ENCODE measurements at places on chromosomes 7 and 10.

DNA sequence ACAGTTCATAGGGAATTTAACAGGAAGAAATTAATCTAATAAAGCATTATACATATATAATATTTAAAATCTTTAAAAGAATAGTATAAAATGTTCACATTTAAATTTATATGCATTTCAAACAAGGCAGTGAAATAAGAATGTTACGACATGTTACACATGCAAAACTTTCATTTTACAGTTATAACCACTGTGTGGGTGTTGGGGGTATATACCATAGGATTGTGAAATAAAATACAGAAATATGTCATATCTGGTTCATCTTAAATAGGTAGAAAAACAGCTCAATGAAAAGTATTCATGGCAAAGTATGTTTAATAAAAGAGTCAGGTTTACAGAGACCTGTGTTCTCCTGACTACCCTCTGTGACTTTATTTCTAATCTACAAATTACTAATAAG is 45.6 kb downstream of the CHCHD3 start:
- DNase-seq, result no peak

- DNase-seq, result no peak
Observed at GRCh38 chr10:28381466-28381865, 78.6 kb upstream of the MPP7 start.

GRCh38 chr7:29253225-29253624 is 58.6 kb downstream of the CHN2 start:
- no peak for DNase-seq

DNA sequence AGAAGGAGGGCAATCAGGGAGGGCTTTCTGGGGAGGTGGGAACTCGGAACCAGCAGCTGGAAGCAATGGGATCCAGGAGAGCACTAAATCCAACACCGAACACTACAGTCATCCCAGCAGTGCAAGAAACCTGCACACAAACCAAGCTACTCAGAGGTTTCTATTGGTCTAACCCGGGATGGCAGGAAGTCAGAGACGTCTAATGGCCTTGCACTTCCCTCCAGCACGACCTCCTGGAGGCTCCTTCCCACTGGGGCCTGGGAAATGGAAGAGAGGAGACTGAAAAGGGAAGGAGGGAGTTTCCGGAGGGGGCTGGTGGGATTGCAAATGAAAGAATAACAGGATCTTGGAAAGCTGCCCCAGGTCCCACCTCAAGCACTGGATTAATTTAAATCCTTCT is 56.3 kb downstream of the TEX36 start:
- DNase-seq, result no peak

DNA sequence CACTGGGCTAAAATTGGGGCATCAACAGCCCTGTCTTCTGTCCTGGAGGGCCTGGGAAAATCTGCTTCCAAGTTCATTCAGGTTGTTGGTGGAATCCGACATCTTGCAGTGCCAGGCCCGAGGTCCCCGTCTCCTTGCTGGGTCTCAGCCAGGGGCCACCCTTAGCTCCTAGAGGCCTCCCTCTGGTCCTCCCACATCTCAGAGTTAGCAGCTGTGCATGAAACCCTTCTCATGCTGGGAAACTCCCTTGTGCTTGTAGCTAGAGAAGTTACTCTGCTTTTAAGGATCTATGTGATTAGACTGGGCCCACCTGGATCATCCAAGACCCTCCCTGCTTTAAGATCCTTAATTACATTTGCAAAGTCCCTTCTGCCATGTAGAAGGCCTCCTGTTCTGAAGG is 15.3 kb downstream of the HIP1 start:
- DNase-seq, result no peak

DNA sequence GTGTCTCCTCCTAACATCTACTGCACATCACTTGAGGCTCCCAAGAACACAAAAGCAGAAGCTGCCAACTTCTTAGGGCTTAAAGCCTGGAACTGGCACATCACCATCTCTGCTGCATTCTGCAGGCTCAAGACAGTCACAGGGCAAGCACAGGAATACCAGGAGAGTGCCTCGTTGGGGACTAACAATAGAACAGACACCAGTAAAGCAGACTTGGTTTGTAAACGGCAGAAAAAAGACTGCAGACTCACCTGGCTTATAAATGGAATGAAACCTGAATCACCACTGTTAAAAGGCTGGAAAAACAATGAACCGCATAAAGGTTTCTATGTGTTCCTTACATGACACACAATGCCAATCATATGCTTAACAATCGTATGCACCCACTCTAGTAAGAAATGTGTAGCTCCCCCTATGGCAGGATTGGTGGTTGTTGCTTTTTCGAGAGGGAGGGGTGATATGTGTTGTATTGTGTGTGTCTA is 12.8 kb downstream of the RHEB start:
- DNase-seq, result no peak

DNA sequence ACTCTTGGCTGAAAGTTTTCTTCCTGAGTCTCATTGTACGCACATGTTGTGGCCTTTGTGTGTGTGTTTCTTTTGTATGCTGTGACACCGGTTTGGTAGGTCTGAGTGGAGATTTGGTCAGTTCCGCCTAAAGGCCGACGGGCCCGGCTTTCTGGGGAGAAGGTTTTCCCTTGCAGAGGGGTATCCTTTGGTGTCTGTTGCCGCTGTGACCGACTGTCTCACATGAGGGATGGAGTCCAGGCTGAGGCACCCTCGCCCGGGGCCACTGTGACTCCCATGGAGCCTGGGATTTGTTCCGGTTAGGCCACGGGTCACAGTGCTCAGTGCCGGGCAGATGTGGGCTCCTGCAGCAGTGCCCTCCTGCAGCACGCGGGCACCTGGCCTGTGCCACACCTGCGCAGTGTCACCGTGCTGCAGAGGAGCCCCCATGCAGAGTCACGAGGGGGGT is 19.4 kb downstream of the INPP5A start:
- no peak for DNase-seq

- no peak for DNase-seq
Observed at GRCh38 chr7:85070967-85071628, 115.8 kb downstream of the SEMA3D start.

- no peak for DNase-seq
Observed at GRCh38 chr7:40098810-40099209, 35.6 kb downstream of the MPLKIP start.

- DNase-seq, result no peak
Observed at GRCh38 chr10:117532451-117533107, 10.0 kb upstream of the EMX2 start.

- no peak for DNase-seq
Observed at GRCh38 chr7:44521347-44522095, 19.6 kb downstream of the NPC1L1 start.

DNA sequence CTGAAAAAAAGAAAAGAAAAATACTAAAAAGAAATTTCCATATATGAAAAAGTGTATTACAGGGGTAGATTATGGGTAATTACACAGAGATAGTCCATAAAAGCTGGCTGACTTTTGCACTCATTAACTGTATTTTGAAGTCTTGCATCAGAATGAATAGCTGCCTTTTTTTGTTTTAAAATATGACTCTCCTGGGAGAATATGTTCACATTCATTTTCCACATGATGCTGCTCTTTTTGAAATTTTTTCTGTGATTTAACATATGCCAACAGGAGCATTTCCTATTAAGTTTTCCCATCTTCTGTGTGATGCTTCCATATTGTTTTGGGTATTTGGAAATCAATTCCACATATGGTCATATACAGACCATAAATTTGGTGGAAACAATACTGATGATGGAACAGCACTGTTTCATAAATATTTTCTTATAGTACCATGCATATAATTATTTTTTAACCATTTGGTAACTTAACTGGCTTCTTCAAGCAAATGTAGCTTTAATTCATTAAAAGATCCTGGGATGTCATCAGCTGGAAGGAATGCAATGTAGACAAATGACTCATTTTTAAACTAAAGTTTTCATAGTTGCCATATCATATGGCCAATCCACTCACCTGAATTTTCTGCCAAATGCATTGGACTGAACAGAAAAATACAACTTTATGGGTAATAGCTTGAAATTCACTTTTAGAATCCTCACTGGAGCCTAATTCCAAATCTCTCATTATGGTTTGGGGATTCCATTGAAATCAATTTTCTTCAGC is 313.9 kb upstream of the GLI3 start:
- DNase-seq, result no peak

GRCh38 chr10:49333192-49333591 is 34.2 kb downstream of the C10orf71 start:
- DNase-seq, result no peak

DNA sequence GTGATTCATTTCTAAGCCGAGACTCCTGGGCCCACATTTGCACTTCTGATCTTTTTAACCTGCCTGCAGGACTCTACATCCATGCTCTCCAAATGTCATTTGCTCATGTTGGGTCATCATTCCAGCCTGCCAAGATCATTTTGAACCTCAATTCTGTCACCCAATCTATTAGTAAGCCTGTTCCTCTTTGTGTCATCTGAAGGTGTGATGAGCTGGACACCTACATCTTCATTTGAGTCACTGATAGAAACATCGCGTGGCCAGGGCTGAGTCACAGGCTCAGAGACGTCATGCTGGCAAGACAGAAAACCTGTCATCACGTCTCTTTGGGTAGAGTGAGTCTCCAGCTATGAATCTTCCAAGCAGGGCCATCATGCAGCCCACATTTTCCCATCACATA is 65.3 kb upstream of the SLF2 start:
- DNase-seq, result no peak

DNA sequence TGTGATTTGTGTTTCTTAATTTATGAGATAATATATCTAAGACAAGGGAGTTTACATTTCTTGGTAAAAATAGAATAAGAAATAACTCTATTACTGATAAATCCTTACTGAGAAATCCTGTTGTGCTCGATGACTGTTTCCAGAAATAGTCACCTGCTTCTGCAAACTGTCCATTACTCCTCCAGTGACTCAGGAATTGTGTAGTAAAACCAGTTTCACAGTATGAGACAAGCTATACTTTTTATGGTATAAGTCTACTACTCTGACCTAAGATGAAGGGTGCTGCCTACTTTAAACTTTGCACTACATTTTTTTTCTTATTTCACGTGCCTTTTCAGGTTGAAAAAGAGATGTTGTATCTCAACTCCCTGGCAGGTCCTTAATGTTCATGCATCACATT is 6.8 kb upstream of the ANKRD22 start:
- DNase-seq, result no peak

- no peak for DNase-seq
Observed at GRCh38 chr10:26642896-26643653, 54.4 kb upstream of the PDSS1 start.

- DNase-seq, result no peak
Observed at GRCh38 chr7:125084196-125084595, 154.6 kb upstream of the POT1 start.

DNA sequence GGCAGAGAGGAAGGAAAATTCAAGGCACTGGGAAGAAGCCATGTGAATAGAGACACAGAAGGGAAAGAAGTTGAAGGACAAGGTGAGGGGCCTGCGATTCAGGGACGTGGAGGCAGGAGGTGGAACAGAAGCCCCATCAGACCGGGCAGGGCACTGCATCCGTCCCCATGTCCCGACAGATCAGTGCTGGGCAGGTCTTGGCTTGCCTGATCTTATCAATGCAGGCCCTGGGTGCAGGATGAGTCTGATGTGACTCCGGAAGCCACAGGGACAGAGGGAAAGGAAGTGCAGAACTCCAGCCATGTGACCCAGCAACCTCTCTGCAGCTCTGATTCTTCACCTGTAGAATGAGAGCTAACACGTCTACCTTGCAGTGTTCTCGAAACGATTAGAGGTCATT is 136.2 kb upstream of the CTBP2 start:
- no peak for DNase-seq

GRCh38 chr7:134729895-134730294 is 49.5 kb upstream of the CALD1 start:
- no peak for DNase-seq

DNA sequence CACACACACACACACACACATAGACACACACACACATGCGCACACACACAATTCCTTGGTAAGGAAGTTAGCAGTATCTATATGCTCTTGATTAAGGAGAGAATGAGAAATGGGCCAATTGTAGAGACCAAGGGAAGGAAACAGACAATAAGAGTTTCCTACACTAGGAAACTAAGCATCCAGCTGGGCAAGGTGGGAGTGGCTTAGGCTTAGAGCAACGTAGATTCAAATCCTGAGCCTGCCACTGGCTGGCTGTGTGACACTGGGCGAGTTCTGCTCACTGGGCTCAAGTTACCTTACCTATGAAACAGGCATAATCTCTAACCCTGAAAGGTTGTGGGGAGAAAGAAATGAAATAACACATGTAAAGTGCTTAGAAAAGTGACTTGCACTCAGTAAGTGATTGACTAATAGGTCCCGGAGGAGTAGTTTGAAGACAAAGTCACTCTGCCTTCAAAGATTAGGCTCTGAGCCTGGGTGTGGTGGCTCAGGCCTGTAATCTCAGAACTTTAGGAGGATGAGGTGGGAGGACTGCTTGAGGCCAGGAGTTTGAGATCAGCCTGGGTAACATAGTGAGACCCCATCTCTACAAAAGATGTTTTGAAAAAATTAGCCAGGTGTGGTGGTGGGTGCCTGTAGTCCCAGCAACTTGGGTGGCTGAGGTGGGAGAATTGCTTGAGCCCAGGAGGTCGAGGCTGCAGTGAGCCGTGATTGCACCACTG is 701.4 kb downstream of the PARD3 start:
- no peak for DNase-seq

DNA sequence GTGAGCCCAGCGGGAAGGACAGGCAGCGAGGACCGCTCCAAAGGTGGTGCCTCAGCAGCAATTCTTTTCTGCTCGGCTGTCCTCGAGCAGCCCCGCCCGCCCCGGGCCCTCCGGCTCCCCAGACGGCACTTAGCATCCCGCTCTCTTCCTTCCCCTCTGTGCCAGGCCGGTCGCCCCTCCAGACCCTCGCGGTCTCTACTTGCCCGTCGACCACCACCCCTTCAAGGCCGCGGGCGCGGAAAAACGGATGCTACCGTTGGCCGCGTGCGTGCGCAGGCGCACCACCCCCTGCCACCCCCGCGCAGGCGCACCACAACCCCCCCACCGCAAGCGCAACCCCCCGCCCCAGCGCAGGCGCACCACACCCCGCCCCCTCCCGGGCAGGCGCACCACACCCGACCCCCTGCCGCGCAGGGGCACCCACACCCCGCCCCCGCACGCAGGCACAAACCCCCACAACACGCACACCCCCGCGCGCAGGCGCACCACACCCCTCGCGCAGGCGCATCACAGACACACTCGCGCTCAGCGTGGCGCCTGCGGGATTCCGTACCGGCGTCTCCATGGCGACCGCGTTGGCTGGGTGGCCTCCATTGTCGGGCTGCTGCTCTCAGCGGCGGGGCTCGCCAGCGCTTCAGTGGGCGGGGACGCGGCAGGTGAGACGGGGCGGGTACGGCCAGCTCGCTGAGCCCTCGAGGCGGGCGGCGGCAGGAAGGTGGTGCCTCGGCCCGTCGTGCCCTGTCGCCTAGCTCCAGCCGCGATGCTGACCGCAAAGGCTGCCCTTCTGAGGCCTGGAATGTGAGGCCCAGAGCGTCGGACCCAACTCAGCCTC is at the start of gene LRRC27:
Gene LRRC27, plus strand, starts transcription at position 593 of the 832 bp plus-strand sequence. CDS start 1,332 bp downstream, outside the sequence.
- DNase-seq, result peak; percentile 83

GRCh38 chr7:2698581-2699288 is 10.7 kb downstream of the AMZ1 start:
- DNase-seq, result no peak
